Activated naive CD4-positive, alpha-beta T cell treated with anti-CD3 and anti-CD28 coated beads, Interleukin-2, amount 10 ng/mL, durations not matched to agents 5 hours and 36 hours (primary cell): ENCODE measurements at places on chromosomes 6 and 20. TPM values are rescaled to one million over a fixed set of nuclear protein-coding genes. Genes with fewer than 3 reads are reported as not detected.

SLC35D3 gene
- total RNA-seq = not detected

TMEM14B gene
- total RNA-seq = 78.9 TPM

MAPK13 gene
- total RNA-seq = 50.7 TPM

SOD2 gene
- 101 TPM for total RNA-seq

CHD6 gene
- total RNA-seq = 49.8 TPM

ADGRF1 gene
- not detected for total RNA-seq

SRMS gene
- not detected for total RNA-seq

OPRL1 gene
- total RNA-seq = 1.9 TPM

BPIFB4 gene
- total RNA-seq = not detected

RIPOR3 gene
- total RNA-seq = not detected

KCNS1 gene
- 0.13 TPM for total RNA-seq

CLPSL2 gene
- total RNA-seq = not detected

RPS21 gene
- total RNA-seq = 2,757 TPM

CTCFL gene
- total RNA-seq = not detected

ADAM33 gene
- not detected for total RNA-seq

GNRH2 gene
- total RNA-seq = 0.96 TPM

SDCBP2 gene
- total RNA-seq = 2.6 TPM

SPDEF gene
- not detected for total RNA-seq

GRIK2 gene
- total RNA-seq = not detected

TGM3 gene
- total RNA-seq = not detected

RNF144B gene
- total RNA-seq = 2.8 TPM

HEY2 gene
- total RNA-seq = not detected

DCDC2 gene
- not detected for total RNA-seq

GNMT gene
- 0.94 TPM for total RNA-seq

TIAM2 gene
- 4.9 TPM for total RNA-seq

LATS1 gene
- total RNA-seq = 37.6 TPM

SLC17A2 gene
- total RNA-seq = not detected

GATA5 gene
- total RNA-seq = not detected

C20orf202 gene
- total RNA-seq = not detected

VNN1 gene
- not detected for total RNA-seq

TCF15 gene
- total RNA-seq = not detected

ALDH8A1 gene
- 0.24 TPM for total RNA-seq

STX11 gene
- total RNA-seq = 9.9 TPM

BTN1A1 gene
- not detected for total RNA-seq

SMOC2 gene
- not detected for total RNA-seq

MATN4 gene
- total RNA-seq = not detected
